ENCODE measurements at places on chromosomes 5 and 9.

DNA sequence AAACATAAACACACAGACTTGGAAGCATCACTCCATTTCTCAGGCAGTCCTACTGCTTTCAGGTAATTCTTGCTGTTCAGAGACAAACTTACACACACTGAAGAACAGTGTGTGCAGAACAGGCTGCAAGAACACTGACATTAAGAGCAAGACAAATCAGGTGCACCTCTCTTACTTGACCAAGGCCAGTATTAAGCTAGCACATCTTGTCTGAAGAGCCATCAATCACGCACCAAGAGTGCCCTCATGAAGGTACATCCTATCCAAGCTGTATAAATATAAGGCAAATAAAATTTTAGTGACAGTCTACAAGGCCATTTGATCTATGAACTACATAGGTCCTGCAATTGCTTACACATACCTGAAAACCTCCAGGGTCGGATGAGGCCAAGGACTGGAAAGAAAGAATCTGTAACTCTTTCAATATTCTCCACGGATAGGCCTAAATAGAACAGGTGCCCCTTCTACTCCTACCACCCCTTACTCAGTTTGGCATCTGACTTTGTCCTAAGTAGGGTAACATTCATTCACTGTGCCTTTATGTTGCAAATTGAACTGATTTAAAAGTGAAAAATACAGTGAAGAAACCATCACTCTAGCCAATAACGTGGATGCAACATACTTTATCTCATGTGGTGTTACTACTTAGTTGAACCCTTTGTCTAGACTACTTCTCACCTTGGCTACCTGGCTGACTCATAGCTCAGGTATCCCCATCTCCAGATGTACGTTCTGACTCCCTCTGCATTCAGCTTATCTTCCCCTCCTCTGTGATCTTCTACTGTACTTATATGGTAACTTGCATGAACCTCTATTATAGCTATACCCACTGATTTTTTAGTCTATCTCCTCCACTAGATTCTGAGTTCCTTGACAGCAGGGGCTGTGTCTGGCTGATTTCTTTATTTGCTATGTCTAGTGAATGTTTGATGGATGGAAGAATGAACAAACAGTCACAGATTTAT, 256.3 kb downstream of the KIAA0825 start:
- no peak for DNase-seq

DNA sequence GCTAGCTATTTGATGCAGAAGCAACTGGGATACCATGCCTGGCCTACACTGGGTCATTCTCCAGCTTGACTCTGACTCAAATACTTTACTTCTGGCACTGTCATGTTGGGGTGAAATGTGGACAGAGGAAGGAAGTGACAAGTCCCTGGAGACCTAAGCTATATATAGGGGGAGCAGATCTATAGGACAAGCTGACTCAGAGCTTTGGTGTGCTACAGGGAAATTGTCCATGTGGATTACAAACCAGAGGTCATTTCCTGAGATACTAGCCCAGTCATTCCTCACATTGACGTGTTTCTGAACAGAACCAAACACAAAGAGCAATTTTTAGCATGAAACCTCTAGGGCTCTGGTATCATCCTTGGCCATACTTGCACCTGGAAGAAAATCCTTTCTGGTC, 531.6 kb upstream of the CLINT1 start:
- DNase-seq, result no peak

GRCh38 chr9:98808411-98808815, 943 bp downstream of the GALNT12 start:
- no peak for DNase-seq

GRCh38 chr5:136080483-136081216, 51.9 kb downstream of the TGFBI start:
- DNase-seq, result no peak

GRCh38 chr9:98874721-98875255, 67.3 kb downstream of the GALNT12 start:
- DNase-seq, result no peak

DNA sequence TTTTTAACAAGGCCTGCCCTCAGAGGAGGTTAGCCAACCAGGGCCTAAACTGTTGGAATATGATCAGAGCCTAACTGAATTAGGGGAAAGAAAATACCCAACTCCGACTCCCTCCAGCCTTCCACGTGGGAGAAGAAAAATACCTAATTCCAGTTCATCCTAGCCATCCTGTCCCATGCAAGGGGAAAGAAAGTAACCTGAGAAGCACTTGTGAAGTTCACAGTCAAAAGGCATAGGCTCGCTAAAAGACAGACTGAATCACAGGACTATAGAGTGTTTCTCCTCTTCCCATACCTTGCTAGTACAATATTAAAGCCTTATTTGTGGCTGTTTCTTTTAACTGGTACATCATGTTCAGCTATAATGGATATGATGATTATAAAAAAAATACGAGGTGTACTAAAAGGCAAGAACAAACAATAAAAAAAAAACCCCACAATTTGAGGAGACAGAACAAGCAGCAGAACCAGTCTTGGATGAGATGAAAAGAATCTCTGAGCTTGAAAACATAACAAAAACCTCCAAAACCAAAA, 18.0 kb upstream of the ATP10B start:
- DNase-seq, result no peak

- no peak for DNase-seq
These were observed 76.9 kb upstream of the IL17B start for GRCh38 chr5:149455889-149456409.

GRCh38 chr9:10651012-10651411, 38.2 kb upstream of the PTPRD start:
- no peak for DNase-seq

DNA sequence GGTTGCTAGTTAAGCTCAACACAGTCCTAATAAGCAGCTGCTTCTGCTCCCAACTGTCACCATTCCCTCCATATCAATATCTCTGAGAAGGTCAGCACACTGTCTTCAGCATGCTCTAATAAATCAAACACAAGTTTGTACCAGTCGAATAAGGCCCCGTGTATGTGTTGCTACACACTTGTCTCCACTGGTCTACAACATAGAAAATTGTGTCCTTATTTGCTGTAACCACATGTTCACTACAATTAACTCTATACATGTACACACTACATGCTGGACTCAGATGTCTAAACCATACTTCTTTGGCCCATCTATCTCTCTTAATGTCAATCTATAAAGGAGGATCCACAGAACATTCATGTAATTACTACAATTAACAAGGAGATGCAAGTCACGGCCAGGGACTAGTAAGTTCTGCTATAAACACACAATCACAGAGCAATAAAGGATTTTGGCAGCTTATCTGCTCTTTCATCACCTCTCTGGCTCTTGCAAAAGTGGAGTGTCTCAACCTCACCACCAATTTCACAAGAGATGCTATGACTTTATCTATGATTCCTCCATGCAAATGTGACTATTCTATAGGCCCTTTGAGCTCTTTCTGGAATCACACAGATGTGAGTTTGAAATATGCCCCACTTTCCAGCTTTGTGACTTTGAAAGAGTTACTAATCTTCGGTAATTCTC, 143.9 kb downstream of the SEMA5A start:
- no peak for DNase-seq
